NT2/D1 (cell line): ENCODE measurements at places on chromosomes 7 and 10.

- DNase-seq = no peak
These were observed 18.8 kb downstream of the CAMK2B start for GRCh38 chr7:44306606-44307005.

GRCh38 chr10:45040921-45041542, 40.3 kb downstream of the ZNF22 start:
- no peak for DNase-seq

GRCh38 chr7:14978687-14979086, 76.1 kb upstream of the DGKB start:
- no peak for DNase-seq

- DNase-seq = no peak
These were observed 5.6 kb downstream of the ABI1 start for GRCh38 chr10:26855186-26855585.

GRCh38 chr7:157432957-157433576, 96.3 kb downstream of the DNAJB6 start:
- no peak for DNase-seq

DNA sequence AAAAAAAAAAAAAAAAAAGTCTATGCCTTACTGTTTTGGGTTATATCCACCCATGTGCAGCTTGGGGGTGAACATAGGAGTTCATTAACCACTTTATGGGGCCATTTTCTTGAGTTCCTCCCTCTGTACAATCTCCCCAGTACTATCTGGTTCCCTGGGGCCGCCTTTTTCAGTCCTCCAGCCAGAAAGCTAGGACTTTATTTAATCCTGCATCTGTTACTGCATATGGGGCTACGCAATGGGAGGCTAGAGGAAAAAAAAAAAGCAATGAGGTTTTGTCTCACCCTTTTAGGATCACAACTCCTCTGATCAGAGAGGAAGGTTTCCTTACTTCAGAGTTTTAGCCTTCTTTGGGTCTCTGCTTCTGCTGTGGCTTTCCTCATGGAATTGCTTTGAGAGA, 51.0 kb downstream of the BTRC start:
- no peak for DNase-seq

GRCh38 chr7:159143780-159144757, 598 bp downstream of the VIPR2 start:
- DNase-seq = no peak

DNA sequence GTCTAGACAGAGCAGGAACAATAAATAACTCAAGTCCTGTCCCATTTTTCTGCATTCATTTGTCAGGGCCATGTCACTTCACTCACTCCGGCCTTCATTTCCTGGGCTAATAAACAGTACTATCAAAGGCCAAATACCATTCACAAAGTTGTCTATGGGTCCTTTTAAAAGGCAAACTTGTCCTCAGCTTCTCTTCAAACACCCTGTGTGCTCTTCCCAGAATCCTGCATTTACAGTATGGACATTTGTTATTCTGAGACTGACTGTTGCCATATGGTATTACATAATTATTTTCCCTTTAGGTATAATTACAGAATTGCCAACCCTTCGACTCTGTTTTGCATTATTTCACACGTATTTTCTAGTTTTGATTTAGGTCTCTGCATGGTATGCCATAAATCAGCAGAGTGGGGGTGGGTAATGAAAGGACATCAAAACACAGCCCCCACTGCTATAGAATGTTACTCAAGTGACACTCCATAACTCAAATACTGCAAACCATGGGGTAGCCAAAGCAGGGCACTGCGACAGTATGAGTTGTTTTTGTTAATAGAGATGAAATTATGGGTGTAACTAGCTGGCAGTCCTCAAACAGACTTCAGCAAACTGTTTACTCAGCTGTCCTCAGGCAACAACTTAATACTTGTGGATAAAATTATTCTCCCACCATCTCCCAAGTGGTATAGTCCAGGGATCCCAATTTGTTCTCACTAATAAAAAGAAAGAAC, 183.7 kb downstream of the TRIL start:
- DNase-seq = no peak

- no peak for DNase-seq
These were observed 78.9 kb downstream of the ADAM12 start for GRCh38 chr10:126309228-126309883.

DNA sequence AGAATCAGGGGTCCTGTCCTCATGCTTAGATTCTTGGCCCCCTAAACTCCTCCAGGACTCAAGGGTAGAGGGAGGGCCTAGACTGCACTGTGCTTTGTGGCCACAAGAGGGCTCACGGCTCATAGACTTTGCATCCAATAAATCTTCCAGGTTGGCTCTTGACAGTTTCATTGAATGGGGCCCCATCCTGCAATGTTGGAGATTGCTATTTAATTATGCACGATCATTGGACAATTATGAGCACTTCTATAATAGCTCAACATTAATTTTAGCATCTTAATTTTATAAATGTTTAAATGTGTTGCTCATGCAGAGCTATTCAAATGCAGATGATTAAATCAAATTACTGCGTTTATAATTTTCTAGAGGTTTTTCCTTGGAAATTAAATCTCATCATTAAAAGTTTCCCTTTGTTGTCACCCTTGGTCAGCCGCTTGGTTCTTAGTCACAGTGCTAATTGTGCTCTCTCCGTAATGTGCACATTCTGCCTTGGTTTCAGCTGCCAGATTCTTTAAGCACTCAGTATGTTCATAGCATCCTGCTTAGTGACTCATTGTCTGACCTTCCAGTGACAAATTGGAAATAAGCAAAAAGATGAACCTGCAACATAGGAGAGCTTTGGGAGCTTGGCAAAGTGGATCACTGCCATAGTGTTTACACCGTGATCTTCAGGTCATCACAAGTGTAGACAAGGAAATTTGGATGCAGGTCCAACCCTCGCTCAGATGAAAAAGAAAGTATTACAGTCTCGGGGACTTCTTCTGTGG, 33.4 kb upstream of the PLPP4 start:
- peak; percentile 38 for DNase-seq

- no peak for DNase-seq
These were observed 3.6 kb downstream of the CCNY start for GRCh38 chr10:35339942-35340341.

- DNase-seq = no peak
These were observed 63.1 kb upstream of the ICA1 start for GRCh38 chr7:8325067-8325466.

DNA sequence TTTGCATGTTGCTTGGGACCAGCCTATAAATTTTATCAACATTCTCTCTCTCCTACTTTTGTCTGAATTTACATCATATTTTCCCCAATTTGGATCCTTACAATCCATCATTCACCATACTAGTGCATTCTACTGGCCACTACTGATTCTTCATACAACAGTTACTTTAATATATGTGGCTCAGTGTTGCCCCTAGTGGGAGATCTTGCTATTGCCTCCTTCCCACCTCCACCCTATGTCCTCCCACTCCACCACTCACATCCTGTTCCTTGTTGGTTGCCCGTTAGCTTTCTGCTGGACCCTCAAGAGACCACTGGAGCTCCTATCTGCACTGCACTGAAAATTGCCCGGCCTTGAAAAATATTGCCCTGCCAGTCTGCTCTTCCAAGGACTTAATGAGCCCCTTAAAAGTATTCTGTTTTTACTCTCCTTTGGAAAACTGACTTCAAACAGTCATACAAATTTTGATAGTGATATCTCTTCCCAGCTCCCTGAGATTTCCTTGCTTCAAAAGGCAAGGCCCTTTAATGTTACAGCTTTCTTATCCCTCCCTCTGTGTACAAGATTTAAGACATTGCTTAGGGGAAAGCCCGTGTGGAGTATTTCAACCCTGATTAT, 243.2 kb upstream of the TMEM229A start:
- peak; percentile 35 for DNase-seq

- DNase-seq = no peak
These were observed 1.7 kb upstream of the MNX1 start for GRCh38 chr7:157012113-157012547.

GRCh38 chr10:26574783-26575182, 122.7 kb upstream of the PDSS1 start:
- DNase-seq = no peak

DNA sequence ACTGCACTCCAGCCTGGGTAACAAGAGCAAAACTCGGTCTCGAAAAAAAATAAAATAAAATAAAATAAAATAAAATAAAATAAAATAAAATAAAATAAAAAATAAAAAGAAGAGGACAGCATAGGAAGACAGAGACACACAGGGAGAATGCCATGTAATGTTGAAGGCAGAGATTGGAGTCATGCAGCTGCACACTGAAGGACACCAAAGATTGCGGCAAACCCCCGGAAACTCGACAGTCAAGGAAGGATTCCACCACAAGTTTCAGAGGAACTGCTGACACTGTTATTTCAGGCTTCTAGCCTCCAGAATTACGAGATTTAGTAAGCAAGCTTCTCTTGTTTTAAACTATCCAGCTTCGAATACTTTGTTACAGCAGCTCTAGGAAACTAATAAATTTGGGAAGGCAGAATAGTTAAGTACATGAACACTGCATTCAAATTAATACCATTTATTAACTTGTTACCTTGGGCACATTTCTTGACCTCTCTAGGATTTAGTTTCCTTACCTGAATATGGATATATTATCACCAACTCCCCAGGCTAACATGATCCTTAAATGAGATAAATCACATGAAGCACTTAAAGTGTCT, 9.5 kb downstream of the CPED1 start:
- DNase-seq = no peak

GRCh38 chr10:132545659-132546367, 8.2 kb downstream of the INPP5A start:
- DNase-seq = no peak

DNA sequence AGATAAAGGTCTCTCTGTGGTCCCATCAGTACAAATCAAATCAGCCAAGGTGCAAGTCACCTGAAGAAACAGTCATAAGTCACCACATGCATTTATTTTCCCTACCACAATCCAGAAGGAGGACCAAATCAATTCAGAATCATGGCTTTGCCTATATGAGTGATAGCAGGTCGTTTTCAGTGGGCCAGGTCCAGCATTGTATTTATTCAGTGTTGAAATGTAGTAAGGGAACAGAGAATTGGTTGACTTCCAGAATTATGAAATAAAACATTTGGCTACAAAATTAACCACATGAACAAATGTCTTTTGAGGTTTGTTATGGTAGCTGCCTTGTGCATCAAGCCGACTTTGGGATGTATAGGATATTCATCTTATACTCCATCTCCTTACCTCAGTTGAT, 88.4 kb downstream of the POLR1F start:
- DNase-seq = no peak

DNA sequence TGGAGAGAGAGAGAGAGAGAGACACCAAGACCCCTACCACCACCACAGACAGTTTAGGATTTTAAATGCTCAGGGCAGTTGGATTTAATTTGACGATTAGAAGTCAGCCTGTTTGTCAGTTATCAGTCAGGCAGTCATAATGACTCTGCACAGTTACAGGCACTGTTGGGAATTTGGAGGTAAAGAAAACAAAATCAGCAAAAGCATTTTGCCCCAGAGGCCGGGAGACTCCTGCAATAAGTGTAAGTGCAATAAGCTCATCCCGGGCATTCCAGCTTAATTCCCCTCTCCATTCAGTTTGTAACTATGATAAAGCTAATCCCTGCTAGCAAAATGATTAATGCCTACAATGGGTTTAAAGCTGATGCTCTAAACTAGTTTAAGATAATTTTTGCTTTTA, 13.5 kb downstream of the SEMA3C start:
- no peak for DNase-seq

- DNase-seq = no peak
These were observed 920.5 kb downstream of the KCNMA1 start for GRCh38 chr10:76717141-76717540.
